ENCODE measurements at places on chromosomes 7 and 10. TPM values are rescaled to one million over a fixed set of nuclear protein-coding genes. Genes with fewer than 3 reads are reported as not detected.

DNA sequence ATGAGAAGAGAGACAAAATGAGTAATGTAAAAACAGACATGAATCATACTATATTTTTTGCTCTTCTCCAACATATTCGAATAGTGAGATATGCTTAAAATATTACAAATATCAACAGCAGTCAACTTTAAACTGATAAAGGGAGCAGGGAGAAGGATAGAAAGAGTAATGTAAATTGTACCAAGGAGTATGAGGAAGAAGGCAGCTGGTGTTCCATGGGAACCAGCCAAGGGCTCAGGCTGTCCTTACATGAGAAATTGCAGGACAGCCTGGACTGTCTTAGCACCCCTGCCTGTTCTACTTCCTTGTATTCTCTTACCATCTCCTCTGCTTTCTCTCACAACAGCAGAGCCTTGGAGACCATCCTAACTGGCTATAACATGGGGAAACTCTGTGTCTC is 128.7 kb downstream of the TSPAN12 start:
- no peak for DNase-seq

Gene COL13A1
- total RNA-seq = 2.3 TPM

GRCh38 chr7:36625247-36625646 is 99.0 kb downstream of the AOAH start:
- DNase-seq = no peak

Gene CLEC2L
- total RNA-seq = not detected

- no peak for DNase-seq
Measured at GRCh38 chr7:159141660-159142059, 3.0 kb downstream of the VIPR2 start.

All from lower leg skin (tissue), 4 donors.